ENCODE measurements at places on chromosomes 5 and 9.

- no peak for DNase-seq
Measured at GRCh38 chr5:151449839-151450238, 2.4 kb downstream of the SLC36A1 start.

DNA sequence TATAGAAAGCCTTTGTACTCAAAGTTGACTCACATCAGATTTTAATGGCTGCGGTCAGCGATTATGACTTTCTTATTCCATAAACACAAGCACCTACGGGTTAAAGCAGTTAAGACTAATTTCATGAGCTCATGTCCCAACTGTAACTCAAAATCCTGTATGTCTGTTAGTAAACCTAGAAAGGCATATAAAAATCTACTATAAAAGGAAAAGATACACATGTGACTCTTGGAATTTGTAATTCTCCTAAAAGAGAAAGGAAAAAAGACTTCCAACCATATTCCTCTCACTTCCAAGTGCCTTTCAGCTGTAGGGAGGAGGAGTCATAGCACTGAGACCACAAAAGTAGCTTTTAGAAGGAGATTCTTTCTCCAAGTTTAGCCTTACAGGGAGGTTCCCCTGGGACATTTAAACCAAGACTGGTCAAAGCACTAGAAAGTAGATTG lies 129.1 kb downstream of the EBF1 start:
- DNase-seq, result no peak

DNA sequence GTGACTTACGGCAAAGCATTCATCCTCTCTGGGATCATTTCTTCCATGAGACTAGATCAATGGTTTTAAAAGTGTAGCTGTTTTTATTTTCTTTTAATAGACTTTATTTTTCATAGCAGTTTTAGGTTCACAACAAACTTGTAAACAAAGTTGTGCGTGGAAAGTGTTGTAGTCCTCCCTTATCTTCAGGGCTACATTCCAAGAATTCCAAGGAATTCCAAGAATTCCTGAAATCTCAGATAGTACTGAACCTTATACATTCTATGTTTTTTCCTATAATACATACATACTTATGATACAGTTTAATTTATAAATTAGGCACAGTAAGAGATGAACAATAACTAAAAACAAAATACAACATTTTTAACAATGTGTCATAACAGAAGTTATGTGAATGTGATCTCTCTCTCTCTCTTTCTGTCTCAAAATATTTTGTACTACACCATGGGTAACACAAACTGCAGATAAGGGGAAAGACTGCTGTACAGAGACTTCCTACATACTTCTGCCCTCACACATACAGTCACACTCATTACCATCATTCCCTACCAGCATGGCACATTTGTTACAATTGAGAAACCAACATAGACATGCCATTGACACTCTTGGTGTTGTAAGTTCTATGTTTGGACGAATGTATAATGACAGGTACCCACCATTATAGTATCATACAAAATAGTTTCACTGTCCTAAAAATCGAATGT lies 1933.2 kb upstream of the WWC1 start:
- no peak for DNase-seq

DNA sequence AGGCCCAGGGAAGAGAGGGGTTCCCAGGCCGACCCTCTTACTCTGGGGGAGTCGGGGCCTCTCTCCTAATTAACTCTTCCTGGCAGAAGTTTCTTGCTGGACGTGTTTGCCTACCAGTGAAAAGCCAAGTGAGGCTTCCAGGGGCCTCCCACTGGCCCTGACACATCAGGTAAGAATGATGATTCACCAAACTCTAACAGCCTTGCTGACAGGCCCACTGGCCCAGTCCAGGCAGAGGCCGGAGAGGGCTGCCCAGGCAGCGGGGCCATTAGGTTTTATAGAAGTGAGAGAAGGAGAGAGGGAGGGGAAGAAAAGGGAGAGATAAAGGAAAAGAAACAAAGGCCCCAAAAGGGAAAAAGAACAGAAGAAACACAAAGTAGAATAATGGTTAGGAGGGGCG lies 50.8 kb upstream of the FOXE1 start:
- peak; percentile 96 for DNase-seq

DNA sequence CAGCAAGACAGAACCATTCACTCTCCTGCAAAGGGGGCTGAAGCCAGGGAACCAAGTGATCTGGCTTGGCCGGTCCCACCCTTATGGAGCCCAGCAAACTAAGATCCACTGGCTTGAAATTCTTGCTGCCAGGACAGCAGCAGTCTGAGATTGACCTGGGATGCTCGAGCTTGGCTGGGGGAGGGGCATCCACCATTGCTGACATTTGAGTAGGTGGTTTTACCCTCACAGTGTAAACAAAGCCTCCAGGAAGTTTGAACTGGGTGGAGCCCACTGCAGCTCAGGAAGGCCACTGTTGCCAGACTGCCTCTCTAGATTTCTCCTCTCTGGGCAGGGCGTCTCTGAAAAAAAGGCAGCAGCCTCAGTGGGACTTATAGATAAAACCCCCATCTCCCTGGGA lies 60.5 kb downstream of the TNFSF8 start:
- no peak for DNase-seq

DNA sequence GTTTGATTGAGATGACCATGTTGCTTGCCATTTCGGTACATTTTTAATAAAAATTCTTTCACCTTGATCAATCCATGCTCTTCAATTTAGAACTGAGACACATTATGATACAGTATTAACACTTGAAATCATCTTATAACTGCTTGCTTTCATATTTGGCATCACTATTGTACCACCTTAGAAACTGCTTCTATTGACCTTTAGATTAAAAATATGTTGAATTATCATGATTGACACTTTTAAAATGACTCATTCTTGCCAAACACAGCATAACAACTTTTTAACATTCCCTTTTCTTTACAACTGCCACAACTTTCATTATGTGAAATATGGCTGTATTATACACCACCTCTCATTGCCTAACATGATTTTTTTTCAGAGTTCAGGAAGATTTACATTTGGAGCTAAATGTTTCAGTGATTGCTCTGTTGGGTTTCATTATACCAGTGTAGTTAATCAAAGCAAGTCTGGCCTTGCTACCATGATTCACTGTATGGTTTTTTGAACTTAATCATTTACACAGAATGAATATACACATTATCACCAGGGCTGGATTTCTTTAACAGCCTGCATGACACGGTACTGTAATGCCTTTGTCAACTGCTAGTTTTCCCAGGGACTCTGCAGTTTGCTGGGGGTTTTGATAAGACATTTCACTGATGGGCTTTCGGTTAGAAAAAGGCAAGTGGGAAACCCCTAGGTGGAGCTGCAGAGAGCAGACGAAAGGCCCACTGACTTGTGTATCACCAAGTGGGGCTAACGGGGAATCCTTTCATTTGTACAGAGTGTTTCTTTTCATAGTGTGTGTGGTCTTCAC lies 93.6 kb upstream of the TLE4 start:
- DNase-seq, result peak; percentile 31

DNA sequence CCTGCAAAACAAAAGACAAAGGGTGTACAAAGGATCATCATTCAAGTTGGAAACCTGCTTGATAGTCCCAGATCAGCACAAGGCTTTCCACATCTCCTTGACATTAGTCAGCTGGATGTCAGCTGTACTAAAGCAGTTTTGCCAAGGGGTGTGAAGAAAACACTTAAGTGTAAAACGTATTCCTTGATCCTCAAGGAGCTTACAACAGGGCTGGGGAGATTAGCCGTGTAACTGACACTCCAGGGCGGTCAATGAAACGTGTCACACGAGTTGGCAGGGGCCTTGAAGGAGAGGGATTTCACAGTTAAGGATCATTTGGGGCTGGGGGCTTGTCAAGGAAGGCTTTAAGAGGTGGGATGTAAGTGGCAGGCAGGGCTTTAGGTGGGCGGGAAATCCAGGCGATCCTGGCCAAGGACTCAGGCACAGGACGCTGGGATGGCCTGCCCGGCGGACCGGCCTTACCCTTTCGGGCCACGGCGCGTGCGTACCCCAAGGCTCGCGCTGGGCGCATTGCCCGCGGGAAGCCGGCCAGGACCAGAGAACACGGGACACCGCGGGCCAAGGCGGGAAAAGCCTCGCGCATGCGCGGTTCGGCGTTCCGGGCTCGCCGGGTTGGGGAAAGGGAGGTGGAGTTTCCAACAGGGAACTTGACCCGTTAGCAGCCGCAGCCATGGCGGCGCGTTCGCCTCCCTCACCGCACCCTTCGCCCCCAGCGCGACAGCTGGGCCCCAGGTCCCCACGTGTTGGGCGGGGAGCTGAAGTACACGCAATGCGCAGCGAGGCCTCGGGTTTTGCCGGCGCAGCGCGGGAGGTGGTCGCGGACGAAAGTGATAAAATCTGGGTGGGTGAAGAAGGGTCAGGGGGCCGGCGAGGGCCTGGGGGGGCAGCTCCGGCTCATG lies at the start of gene CNTLN:
Gene CNTLN (plus strand): TSS at position 645 of the 899 bp plus-strand sequence. CDS start 26 bp downstream, at position 671.
- DNase-seq, result peak; percentile 95

GRCh38 chr9:112012026-112012902 lies 115.7 kb downstream of the UGCG start:
- peak; percentile 96 for DNase-seq

DNA sequence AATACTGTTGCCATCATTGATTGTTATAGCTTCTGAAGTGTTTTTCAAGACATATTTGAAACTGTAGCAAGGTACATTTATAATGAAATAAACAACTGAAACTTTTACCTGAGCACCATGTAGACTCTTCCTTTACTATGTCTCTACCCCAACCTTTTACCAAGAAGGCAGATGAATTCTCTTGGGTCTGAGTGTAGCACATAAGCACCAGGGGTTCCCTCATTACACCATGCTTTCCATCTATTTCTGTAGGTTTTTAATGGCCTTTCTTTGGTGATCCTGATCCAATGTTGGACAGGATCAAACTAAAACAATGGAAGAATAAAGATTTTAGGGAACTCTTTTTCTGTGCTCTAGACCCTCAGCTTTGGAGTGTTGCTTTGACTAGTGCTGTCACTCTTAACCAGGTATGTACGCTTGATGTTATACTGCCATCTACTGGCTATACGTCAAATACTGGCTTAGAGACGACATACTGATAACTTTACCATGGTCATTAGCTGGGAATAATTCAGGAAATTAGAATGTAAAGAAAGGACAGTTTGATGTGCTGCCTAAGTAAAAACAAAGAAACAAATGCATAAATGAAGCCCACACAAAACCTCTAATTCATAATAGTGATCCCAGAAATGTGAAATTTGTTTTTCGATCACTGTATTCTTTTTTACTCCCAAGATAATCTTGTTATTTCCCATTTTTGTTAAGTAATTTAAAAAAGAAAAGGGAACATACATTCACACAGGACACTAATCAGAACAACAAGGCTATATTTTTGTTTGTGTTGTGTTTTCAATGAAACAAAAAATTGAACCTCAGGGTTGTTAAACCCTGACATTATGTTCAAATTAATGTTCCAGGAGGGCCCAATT lies 30.7 kb downstream of the IFNW1 start:
- peak; percentile 70 for DNase-seq

DNA sequence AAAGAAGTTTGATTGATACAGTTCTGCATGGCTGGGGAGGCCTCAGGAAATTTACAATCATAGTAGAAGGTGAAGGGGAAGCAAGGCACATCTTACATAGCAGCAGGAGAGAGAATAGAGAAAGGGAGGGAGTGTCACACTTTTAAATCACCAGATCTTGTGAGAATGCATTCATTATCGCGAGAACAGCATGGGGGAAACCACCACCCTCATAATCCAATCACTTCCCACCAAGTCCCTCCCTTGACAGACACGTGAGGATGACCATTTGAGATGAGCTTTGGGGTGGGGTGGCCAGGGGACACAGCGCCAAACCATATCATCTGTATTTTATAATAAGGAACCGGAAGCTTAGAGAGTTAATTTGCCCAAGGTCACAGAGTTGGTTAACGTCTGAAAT lies 13.7 kb upstream of the FOCAD start:
- no peak for DNase-seq

- DNase-seq, result no peak
Measured at GRCh38 chr5:176192094-176192721, 46.0 kb upstream of the SIMC1 start.

DNA sequence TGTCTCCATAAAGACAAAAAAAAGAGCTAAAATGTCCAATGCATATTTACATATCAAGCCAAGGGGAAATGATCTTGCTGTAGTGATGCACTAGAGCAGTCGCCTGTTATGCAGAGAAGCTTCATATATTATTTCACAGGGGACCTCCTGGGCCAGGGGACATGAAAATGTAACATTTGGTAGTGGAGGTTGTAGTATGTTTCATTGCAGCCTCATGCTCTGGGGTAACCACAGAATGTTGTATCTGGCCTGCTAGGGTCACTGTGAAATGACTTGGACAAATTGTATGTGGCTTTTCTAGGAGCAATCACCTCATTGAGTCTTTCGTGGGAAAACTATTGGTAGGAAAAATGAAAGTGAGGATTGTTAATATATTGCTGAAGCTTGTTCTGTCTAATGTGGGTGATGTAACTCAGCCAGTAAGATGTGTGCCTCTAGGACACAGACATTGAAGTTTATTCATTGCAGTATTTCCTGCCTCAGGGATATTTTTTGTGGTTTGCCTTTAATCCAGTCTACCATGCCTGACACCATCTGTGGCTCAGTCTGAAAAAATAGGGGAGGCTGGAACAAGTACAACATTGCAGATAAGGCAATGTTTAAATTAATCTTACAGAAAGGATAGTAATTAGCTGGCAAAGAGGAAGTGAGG lies 430.8 kb upstream of the TNC start:
- peak; percentile 6 for DNase-seq

GRCh38 chr9:80025796-80026520 lies 454.2 kb downstream of the TLE4 start:
- no peak for DNase-seq

- DNase-seq, result no peak
Measured at GRCh38 chr9:64057553-64057952, 1227.5 kb downstream of the FOXD4L5 start.

- peak; percentile 65 for DNase-seq
Measured at GRCh38 chr9:86549401-86549811, 195.2 kb upstream of the TUT7 start.

Data from EL (cell line).